ENCODE measurements at places on chromosomes 5 and 9.

- no peak for DNase-seq
Observed at GRCh38 chr5:68464424-68464823, 248.9 kb downstream of the PIK3R1 start.

- DNase-seq: no peak
Observed at GRCh38 chr5:140607031-140607430, 25.9 kb downstream of the CD14 start.

DNA sequence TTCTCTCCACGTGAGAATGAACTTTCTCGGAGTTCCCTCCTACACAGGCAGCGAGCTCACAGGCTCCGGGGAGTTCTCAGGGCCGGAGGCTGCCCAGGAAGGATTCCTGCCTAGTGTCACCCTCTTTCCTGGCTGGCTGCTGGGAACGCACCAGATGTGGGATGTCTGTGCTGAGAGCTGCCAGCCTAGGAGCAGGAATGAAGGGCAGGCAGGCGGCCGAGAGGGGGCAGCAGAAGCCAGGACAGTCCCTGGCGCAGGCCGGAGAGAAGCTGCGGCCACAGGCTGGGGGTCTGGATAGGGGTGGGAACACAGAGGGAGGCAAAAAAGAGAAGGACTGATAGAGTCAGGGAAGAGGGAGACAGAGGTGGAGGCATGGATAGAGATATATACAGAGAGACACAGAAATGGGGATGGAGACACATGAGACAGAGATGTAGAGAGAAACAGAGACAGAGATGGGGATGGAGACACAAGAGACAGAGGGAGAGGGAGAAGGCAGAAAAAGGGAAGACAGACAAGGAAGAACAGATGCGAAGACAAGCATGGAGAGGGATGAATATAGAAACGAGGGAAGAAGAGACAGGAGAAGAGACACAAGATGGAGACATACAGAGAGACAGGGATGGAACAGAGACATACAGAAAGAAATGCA, 25.3 kb upstream of the ENHO start:
- no peak for DNase-seq

GRCh38 chr9:98211260-98211659, 18.8 kb upstream of the CORO2A start:
- DNase-seq: no peak

- no peak for DNase-seq
Observed at GRCh38 chr9:126304971-126305320, 21.7 kb upstream of the MVB12B start.

DNA sequence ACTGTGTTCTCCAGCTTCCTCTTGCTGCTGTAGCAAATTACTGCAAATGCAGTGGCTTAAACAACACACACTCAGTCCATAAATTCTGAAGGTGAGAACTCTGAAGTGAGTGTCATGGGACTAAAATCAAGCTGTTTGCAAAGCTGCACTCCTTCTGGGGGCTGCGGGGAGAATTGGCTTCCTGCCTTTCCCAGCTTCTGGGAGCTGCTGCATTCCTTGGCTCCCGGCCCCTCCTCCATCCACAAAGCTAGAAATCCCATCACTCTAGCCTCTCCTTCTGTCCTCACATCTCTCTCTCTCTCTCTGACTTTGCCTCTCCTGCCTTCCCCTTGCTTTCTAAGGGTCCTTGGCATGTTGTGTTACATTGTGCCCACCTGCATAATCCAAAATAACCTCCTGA, 14.2 kb upstream of the MED10 start:
- no peak for DNase-seq

GRCh38 chr5:172414531-172415361, 39.6 kb downstream of the SH3PXD2B start:
- no peak for DNase-seq

GRCh38 chr5:120464627-120465435, 731 bp downstream of the PRR16 start:
- DNase-seq: no peak

GRCh38 chr9:2674141-2674824, 43.0 kb upstream of the KCNV2 start:
- no peak for DNase-seq

GRCh38 chr5:176889321-176890280, 9.5 kb downstream of the HK3 start:
- DNase-seq: no peak

DNA sequence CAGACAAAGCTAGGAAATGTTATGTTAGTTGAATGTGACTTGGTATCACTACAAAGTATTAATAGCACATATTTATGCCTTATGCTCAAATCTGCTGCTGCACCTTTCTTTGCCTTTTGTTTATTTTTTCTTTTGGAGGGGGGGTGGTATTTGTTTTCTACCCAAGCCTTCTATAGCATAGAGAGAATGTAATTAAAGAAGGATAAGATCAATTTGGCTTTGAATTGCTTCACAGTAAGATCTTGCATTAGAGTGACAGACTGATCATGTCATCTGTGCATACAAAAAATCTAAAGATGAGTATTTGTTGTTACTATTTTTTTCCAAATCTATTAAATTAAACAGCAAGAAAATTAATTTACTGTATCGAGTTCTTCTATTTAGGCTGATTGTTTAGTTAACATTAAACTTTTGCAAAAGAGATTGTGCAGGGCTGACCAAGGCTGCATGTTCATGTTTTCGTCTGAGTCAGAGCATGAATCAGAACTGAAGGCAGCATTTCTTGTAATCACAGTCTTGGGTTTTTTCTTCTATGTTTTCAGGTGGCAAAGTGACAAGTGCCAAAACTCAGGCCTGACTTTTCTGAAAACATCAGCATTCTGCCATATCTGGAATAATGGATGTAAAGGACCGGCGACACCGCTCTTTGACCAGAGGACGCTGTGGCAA, 1007.1 kb upstream of the WWC1 start:
- no peak for DNase-seq

- no peak for DNase-seq
Observed at GRCh38 chr9:35453786-35454185, 36.1 kb upstream of the RUSC2 start.

DNA sequence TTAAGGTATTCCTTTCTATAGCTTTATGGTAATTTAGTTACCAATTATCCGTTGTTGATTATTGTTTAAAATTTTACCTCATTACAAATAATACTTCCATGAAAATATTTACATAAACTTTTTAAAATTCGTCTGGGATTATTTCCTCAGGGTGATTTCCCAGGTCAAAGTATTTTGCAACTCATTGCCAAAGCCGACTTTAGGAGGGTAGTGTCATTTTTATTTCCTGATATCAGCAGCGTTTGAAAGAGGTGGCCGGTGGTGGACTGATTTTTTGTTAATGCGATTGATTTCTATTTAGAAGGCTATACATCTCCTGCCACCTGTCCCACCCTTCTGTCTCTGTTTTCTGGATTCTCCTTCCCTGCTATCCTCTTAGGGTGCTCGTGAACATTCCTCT, 4.3 kb downstream of the ADAMTS16 start:
- no peak for DNase-seq

GRCh38 chr9:133188843-133189180, 20.2 kb downstream of the OBP2B start:
- no peak for DNase-seq

- no peak for DNase-seq
Observed at GRCh38 chr5:19534751-19535150, 453.2 kb downstream of the CDH18 start.

DNA sequence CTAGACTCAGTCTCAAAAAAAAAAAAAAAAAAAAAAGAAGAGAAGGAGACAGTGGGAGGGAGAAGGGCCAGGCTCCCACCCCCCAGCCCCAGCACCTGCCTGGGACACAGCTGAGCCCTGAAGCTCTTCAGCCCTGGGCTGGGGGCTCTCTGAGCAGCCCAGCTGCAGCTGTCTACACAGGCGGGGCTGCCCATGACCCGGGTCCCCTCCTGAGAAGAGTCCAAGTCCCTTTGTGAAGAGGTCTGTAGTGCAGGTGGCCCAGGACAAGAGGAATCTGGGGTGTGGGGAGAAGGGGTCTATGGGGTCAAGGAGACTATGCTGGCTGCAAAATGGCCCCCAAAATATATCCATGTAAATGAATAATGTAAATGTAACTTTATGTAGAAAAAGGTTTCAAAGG, 6.7 kb upstream of the LCN2 start:
- DNase-seq: no peak

DNA sequence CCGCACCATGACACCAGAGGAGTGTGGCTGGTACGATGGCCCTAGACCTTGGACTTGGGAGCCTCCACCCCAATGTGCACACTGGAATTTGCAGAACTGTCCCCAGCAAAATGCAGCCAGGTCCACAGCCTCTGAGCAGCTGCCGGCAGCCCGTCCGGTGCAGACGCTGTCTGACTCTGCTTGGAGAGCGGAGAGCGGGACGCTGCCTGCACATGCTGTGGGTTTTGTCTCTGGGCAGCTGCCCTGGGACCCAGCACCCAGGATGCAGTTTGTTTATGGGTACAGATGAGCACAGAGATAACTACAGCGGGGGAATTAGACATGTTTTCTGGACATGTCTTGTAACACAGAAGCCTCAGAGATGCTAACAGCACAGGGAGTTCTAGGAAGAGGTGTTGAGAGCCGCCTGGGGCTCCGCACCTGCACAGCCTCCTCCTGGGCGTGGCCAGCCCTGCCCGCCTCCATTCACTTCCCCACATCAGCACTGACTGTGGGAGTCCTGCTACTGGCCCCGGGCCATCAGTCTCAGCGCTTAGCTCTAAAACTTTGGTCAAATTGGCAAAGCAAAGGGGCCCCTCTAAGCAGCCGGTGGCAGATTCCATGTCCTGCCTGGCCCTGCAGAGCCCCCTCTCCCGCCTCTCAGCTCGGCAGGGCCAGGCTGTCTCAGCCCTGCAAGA, 159.6 kb downstream of the IRX2 start:
- DNase-seq: no peak

GRCh38 chr9:123536455-123536868, 180.5 kb downstream of the CRB2 start:
- DNase-seq: no peak

- DNase-seq: no peak
Observed at GRCh38 chr5:164020116-164020515, 514.7 kb downstream of the MAT2B start.

GRCh38 chr9:137305060-137305797, 3.2 kb upstream of the NRARP start:
- no peak for DNase-seq

DNA sequence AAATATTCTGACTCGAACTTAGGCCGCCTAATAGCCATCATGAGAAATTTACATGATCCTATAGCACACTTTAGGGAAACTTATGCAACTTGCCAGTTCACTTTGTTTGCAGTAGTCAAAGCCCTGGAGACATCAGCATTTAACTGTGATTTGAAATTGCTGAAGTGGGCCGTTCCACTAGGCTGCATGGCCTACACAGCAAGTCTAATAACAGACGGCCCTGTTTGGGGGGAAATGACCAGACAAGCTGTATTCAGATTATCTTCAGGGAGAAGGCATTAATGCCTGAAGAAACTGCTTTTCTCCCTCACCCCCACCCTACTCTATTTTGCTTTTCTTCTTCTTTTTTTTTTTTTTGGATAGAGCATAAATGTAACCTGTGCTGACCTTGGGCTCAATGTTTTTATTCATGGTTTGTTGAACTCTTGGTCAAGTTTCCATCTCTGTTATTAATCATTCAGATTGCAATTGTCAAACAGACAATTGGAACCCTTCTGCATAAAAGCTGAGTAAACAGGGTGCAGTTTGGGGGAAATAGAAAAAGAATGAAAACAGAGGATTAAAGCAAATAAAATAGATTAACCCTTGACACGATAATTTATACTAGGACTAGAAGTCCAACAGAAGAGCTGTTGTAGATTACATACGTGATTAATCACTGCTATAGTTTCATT, 1928.2 kb upstream of the WWC1 start:
- DNase-seq: no peak

DNA sequence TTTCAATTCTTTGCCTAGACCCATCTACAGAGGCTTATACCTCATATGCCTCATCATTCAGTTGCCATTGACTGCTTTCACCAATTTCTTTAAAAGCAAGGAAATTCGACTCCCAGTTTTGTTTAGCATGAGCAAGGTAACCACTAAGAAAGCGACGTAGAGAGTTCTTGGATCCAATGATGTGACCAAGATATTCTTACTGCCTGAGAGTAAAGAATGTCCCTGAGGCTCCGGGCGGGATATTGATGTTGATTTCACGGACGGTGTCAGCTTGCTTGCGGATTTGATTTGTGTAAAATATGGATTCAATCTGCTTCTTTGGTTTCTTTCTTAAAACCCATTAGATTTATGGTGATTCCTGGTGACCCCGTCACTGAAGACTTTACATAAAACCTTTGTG, 135.1 kb upstream of the ICE1 start:
- no peak for DNase-seq

DNA sequence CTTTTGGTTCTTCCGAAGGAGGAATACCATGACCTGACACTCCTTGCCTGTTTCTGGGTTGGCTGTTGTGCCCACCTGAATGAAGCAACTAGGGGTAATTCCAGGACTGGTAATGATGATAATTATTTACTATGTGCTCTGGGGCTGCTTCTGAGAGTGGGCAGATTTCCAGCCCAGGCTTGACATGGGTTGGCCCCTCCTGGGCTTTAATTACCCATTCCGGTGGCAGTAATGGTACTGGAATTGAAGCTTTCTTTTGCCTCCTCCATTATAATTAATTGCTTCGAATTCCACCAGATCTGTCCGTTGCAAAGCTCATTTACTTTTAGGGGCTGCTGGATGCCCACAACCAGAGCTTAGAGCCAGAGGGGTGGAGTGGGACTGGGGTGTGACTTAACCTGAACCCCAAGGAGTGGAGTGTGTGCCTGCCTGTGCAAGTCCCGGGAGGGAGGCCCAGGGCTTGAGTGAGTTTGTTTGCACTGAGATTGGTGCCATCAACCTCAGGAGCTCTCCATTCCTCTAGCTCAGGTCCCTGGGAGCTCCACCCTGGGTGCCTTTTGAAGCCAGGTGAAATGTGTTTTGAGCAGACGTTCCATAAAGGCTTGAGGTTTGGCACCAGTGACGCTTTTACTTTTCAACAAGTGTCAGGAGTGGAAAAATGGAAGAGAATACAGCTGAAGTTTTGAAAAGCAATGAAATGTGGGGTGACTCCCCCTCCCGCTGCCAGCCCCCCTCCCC, 214.6 kb downstream of the PDZD2 start:
- no peak for DNase-seq

DNA sequence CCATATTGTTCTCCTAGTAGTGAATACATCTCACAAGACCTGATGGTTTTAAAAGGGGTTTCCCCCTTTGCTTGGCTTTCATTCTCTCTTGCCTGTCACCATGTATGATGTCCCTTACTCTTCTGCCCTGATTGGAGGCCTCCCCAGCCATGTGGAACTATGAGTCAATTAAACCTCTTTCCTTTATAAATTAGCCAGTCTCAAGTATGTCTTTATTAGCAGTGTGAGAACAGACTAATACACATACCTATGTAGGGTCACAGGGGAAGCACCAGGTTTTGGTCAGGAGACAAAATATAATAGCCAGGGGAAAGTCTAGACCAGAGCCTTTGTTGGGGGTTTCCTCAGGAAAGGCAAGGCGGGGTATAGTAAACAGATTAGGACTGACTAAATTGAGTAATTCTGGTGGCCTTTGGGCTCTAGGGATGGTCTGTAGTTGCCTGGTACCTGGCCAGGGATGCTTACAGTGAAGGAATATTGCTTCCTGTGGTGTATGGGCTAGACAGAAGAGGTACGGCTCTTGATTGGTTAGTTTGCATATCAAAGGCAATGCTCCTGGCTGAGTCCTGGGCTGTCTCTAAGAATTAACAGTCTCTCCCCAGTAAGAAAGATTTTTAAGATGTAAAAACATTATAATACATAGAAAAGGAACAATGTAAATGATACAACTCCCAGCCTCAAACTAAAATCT, 254.5 kb downstream of the ELAVL2 start:
- no peak for DNase-seq

GRCh38 chr9:81619353-81620001, 69.9 kb downstream of the TLE1 start:
- DNase-seq: no peak
